OCI-M1 (cell line): ENCODE measurements at places on chromosomes 7 and 10.

GRCh38 chr7:154564676-154565075 is 438.2 kb downstream of the PAXIP1 start:
- DNase-seq: no peak

DNA sequence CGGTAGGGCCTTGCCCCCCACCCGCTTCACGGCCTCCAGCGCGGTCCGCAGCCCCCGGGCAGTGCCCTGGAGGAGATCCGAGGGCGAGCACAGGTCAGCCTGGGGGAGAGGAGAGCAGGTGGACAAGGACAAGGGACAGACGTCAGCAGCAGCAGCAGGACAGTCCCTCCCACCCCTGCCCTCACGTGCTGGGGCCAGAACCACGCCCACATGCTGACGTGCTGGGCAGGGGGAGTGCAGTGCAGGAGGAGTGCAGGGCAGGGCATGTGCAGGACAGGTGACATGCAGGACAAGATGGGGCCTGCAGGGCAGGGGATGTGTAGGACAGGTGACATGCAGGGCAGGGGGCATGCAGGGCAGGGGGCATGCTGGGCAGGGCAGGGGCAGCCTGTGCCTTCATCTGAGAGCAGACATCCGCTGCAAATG is 1.5 kb upstream of the SAP25 start:
- DNase-seq: no peak

DNA sequence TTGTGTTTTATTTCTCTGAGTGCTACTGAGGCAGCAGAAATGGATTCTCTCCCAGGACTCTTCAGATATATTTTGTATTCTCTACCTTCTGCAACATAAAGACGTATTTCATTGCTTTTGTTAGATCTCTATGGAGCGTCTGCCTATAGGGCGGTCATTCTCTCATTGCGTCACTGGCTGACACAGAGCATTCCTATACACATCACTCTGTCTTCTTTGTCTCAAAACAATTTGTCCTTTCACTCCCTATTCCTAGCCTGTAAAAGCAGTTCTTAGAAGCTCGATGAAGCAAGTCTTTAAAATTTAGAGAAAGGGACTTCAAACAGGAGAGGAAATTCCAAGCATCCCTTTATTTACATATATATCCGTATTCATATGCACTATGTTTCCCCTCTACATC is 120.6 kb downstream of the CPED1 start:
- no peak for DNase-seq

- no peak for DNase-seq
These were observed 285.2 kb downstream of the PTPRN2 start for GRCh38 chr7:158302274-158303070.

GRCh38 chr10:47230482-47230881 is 69.5 kb upstream of the GDF10 start:
- no peak for DNase-seq

DNA sequence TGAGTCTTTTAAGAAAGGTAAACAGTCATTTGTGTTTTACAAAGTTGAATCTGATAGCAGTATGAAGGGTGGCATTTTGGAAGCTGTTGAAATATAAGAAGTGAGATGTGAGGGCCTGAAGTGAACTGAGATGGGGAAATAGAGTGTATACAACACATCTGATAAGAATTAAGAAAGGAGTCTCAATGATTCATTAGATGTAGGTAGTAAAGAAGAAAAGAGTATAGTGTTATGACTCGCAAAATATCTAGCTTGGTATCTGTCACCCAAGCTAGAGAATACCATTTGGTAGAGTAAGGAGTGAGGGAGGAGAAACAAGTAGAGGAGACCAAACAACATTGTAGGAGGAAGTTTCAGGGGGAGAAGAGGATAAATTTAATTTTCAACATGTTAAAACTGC is 5.3 kb downstream of the PTPN12 start:
- no peak for DNase-seq

GRCh38 chr10:77392236-77392721 is 245.3 kb downstream of the KCNMA1 start:
- DNase-seq: no peak

GRCh38 chr7:118280319-118281012 is 56.0 kb downstream of the ANKRD7 start:
- DNase-seq: no peak

DNA sequence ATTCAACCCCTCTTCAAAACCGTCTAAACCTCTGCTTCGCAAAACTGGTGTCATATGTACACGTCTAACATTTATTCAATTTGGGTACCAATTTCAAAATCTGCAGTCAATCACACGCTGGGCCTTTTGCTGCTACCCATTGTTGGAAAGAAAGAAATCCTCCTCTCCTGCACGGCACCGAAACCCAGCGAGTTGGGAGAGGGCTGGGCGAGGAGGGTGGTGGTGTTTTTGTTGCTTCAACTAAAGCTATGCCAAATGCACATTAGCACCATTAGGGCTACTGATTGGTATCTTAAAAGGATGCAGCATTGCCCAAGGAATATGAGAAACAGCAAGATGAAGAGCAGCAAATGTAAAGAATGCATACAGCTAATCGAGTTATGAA is 7.8 kb downstream of the EBF3 start:
- no peak for DNase-seq

GRCh38 chr10:88792661-88793060 is 9.9 kb upstream of the LIPM start:
- peak; percentile 81 for DNase-seq
